Colonic mucosa (tissue), 4 donors: ENCODE measurements at places on chromosomes 4 and X. TPM values are rescaled to one million over a fixed set of nuclear protein-coding genes. Genes with fewer than 3 reads are reported as not detected.

The VBP1 gene
- 54.3 TPM for total RNA-seq

The SLC6A14 gene
- total RNA-seq: 0.82 TPM

The PABPC1L2A gene
- not detected for total RNA-seq

The SLC2A9 gene
- total RNA-seq: 4.3 TPM

DNA sequence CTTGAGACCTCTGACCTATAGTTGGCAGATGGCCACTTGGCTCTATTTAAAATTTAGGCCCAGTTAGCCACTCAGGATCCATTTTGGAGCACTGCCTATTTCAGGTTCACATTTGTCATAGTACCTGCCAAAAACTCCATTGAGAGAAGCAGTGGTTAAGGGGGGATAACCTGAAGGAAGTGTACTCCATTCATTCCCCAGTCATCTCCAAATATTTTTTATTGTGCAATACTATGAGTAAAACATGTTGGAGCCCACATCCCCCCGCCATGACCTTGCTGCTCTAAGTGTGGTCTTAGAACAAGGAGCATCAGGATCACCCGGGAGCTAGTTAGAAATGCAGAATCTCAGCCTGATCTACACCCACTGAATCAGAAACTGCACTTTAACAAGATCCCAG, 21.1 kb downstream of the PLP1 start:
- no peak for DNase-seq
